ENCODE measurements at places on chromosomes 16 and 17.

DNA sequence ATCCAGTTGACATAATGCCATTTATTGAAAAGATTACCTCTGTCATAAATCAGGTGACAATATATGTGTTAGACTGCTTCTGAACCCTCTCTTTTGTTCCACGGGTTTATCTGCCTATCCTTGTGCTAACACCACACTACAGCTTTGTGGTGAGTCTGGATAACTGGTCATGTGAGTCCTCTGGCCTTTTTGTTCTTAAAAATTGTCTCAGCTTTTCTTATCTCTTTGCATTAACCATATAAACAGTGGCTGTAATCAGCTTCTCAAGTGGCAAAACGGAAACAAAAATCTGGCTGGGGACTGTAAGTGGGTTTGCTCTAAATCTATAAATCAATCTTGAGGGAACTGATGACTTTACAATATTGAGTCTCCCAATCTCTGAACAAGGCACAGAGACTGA lies 44.6 kb downstream of the STX8 start:
- no peak for DNase-seq

DNA sequence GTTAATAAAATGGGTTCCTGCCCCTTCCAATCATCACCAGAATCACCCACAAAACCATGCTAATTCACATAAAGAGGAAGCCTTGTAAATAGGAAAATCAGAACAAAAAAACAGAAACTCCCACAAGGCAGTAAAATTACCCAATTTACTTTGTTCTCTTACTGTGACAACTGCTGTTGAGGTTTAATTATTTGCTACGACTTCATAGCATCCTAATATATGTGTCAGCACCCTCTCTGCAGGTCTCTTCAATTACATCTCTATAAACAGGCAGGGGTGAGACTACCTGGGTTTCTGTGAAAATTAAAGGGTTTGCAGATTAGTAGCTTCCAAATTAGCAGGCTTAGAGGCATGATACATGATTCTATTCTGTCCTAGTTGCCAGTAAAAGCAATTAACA lies 2.7 kb downstream of the WDR59 start:
- no peak for DNase-seq

- DNase-seq, result no peak
Measured at GRCh38 chr17:41917192-41917591, 1.6 kb downstream of the ACLY start.

DNA sequence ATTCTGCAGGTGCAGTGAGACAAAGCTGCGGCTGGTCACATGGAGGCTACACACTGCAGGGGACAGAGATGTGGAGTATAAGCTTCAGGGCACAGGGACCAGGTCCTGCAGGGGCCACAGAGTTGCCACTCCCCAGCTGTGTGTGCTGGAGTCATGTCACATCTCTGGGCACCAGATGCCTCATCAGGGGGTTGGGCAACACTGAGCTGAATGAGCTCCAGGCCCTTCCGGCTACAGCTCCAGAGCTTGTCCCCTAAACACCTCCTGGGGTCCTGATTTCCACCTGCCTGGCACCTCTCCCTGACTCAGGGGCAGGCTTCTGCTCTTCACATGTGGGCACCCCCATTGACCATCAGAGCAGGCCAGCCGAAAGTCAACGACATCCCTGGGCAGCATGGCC lies 32.5 kb downstream of the SPHK1 start:
- DNase-seq, result no peak

- DNase-seq, result no peak
Measured at GRCh38 chr16:13378151-13378550, 476.8 kb downstream of the SHISA9 start.

DNA sequence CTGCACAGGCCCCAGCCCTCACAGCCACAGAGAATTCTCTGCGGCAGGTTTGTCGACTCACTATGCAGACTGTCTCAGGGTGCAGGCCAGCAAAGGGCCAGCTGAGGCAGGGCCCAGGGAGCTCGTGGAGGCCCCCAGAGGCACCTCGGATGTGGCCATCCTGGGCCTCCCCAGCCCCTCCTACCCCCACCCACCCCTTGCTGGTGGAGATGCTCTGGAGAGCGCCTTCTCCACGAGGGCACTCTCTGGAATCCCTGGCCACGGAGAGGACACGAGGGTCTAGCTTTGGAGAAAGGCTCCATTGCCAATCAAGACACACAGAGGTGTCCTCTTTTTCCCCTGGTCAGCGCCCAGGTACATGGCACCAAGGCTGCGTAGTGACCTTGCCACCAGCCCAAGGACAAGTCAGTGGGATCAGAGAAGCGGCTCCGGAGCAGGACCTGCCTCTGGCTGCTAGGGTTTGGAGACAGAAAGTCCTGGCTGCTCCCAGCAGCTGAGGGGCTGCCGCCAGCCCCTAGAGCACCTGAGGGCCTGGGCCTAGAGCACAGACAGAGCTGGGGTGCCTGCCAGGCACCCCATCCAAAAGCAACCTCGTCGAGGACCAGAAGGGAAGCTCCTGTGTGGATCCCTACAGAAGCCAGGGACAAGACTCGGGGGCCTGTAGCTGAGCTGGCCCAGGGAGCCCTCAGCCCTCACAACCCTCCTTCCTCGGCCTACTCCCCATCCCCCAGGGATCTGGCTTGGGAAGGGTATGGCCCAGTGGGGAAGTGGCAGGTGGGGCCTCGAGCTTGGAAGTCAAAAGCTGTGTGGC lies 18.7 kb downstream of the ARL2BP start:
- DNase-seq, result no peak

- DNase-seq, result no peak
Measured at GRCh38 chr16:89563639-89564392, 3.3 kb downstream of the RPL13 start.

GRCh38 chr16:70800781-70801480 lies at the start of gene VAC14:
VAC14 (minus strand) TSS chr16:70801158; CDS start chr16:70800900, 258 bp downstream.
- peak; percentile 96 for DNase-seq

- no peak for DNase-seq
Measured at GRCh38 chr17:3905017-3905520, 11.2 kb downstream of the P2RX1 start.

DNA sequence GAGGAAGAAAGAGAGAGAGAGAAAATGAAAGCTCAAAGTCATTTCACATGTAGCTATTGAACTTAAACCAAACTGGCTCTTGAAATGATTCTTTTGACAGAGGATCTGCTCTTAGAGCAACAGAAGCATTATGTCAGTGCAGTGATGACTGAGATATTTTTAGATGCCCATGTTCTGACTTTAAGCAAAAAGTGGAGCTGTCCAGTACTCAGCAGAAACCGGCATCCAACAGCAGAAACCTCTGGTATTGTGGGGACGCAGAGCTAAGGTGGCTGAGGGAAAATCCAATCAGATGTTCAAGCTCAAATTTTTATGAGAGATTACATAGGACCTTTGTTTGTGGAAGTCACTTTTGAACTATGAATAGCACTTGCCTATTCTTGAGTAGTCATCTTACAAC lies 69.8 kb upstream of the ANKFN1 start:
- DNase-seq, result no peak

GRCh38 chr17:44967026-44967906 lies 837 bp downstream of the C1QL1 start:
- DNase-seq, result no peak

GRCh38 chr16:17386229-17386628 lies 84.5 kb downstream of the XYLT1 start:
- DNase-seq, result no peak

Measured in stimulated activated CD4-positive, alpha-beta T cell treated with anti-CD3 and anti-CD28 coated beads, TNF-alpha, amount 100 ng/mL, for 1 hour (primary cell).